Glutamatergic neuron (in vitro differentiated cells): ENCODE measurements at places on chromosomes 2 and 18. TPM values are rescaled to one million over a fixed set of nuclear protein-coding genes. Genes with fewer than 3 reads are reported as not detected.

The EMX1 gene
- 0.54 TPM for total RNA-seq

The TTR gene
- not detected for total RNA-seq

The L3MBTL4 gene
- total RNA-seq, result 0.32 TPM

The DNER gene
- total RNA-seq, result 36.0 TPM

The SPDYA gene
- 0.81 TPM for total RNA-seq

The RNF125 gene
- total RNA-seq, result 1.5 TPM

The MAL gene
- 9.0 TPM for total RNA-seq

The TXNDC9 gene
- total RNA-seq, result 32.6 TPM

The ESCO1 gene
- 14.3 TPM for total RNA-seq

- DNase-seq, result no peak
Measured at GRCh38 chr2:128770143-128771085, 451.7 kb upstream of the HS6ST1 start.

GRCh38 chr2:170217778-170218251 lies 39.9 kb downstream of the MYO3B start:
- DNase-seq, result no peak

DNA sequence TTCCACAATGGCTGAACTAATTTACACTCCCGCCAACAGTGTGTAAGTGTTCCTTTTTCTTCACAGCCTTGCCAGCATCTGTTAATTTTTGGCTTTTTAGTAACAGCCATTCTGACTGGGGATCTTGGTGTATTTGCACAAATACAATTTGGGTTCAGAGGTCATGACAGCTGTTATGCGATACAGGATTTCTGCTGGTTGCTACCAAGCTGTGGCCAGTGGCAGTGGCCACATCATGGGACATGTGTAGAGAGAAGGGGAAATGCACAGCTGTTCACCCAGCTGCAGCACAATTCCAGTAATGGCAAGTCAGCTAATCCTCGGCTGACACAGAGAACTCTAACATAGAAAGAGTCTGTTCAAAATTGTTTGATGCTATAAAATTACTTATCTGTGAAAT lies 21.0 kb upstream of the SELENOI start:
- DNase-seq, result no peak

DNA sequence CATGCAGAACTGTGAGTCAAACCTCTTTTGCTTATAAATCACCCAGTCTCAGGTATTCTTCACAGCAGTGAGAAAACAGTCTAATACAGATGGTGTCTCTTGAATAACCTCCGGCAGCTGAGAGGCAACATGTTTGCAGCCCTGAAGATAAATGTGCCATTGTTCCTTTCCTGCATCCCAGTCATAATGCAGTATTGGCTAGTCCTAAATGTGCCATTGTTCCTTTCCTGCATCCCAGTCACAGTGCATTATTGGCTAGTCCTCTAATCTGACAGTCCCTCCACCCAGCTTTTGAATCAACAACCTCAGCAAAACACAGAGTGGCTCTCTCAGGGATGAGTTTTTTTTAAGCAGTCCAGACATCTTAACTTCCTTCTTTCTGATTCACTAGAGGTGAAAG lies 550.7 kb downstream of the RIT2 start:
- no peak for DNase-seq

DNA sequence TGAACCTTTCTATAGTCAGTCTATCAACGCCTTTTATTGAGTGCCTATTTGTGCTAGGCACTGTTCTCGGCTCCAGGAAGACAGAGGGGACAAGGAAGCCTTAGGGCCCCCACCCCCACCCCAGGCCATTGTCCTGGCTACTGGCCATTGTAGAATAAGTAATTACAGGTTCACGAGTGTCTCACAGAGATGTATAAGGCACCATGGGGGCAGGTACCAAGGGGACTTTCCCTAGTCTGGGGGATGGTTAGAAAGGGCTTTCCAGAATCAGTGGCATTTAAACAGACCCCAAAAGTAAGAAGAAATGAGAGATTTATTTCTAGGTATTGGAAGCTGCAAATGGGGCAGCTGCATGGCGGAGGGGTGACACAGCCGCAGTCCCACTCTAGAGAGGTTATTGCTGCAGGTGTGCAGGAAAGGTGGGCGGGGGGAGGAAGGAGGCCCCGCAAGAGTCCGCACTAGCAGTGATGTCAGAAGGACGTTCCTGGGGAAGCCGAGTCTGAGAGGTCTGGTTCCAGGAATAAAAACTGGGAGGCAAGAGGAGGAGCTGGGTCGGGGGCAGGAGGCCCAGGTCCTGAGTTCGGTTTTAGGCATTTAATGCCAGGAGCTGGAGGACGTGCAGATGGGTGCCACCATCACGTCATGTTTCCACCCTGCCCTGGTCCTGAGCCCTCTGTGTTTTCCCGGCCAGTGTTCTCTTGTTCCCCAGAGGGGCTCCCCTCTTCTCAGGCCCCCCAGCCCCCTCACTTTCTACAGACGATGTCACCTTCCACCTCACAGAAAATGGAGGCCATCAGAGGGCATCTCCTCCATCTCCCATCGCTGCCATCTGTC lies 30.5 kb downstream of the FOSL2 start:
- no peak for DNase-seq

GRCh38 chr2:17791121-17791816 lies 25.0 kb upstream of the MSGN1 start:
- DNase-seq, result no peak

- no peak for DNase-seq
Measured at GRCh38 chr2:229410946-229411345, 139.9 kb upstream of the PID1 start.

- no peak for DNase-seq
Measured at GRCh38 chr2:105777031-105777482, 32.3 kb downstream of the NCK2 start.

GRCh38 chr2:178223806-178224205 lies 29.5 kb downstream of the OSBPL6 start:
- DNase-seq, result peak; percentile 58

DNA sequence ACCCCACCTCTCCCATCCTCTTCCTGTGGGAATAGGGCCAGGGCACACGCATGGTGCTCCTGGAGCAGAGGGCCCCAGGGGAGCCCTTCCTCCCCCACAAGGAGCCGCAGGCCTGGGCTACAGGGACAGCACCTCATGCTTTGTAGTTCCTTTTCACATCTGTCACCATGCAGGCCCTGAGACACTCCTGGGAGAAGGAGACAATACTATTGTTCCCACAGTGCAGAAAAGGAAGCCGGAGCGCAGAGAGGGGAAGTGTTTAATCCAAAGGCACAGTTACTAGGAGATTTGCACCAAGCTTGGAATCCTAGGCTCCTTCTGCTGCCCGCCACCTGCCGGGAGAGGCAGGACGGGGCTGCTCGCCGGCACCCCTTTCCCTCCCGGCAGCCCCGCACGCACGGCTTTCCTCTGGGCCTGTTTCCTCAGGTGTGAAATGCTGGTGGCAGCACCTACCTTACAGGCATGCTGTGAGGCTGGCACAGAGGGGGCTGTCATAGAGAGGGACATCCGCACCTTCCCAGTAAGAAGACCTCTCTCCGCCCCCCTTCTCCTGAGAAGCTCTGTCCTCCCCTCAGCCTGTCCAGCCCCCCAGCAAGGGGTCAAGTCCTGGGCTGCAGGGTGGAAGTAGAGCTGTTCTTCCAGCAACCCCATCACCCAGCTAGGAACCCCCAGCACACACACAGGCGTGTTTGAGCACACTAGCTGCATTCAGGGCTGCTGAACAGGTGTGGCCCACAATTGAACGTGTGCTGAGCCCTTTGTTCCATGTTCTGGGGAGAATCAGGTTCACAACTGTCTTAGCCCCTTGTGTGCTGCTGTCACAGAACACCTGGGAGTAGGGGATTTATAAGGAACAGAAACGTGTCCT lies 62.6 kb downstream of the SMAD7 start:
- no peak for DNase-seq

GRCh38 chr2:44245083-44245861 lies 30.0 kb upstream of the SLC3A1 start:
- DNase-seq, result no peak

GRCh38 chr2:6526093-6526824 lies 339.4 kb downstream of the CMPK2 start:
- DNase-seq, result no peak
